ENCODE measurements at places on chromosomes 3 and 15. TPM values are rescaled to one million over a fixed set of nuclear protein-coding genes. Genes with fewer than 3 reads are reported as not detected.

CHST13 gene
- 6.4 TPM for total RNA-seq

- no peak for DNase-seq
- no peaks in the 10 kb centered on the region for H3K27me3 ChIP-seq
- no peak overlapping the region for H3K4me3 ChIP-seq
These were observed 239.1 kb downstream of the MCTP2 start for GRCh38 chr15:94470492-94470891.

- no peaks in the 10 kb centered on the region for H3K36me3 ChIP-seq
- peaks cover 11% of the 10 kb centered on the region for H3K4me1 ChIP-seq
- no peaks in the 10 kb centered on the region for H3K27me3 ChIP-seq
- H3K27ac ChIP-seq = no peak overlapping the region
- no peak for DNase-seq
- no peak overlapping the region for H3K4me3 ChIP-seq
These were observed 4.0 kb upstream of the CAPN3 start for GRCh38 chr15:42355291-42355690.

GRCh38 chr3:150237490-150237889 lies 170.6 kb upstream of the TSC22D2 start:
- H3K27me3 ChIP-seq = no peaks in the 10 kb centered on the region
- peaks cover 23% of the 10 kb centered on the region for H3K4me1 ChIP-seq
- no peak overlapping the region for H3K4me3 ChIP-seq
- H3K36me3 ChIP-seq = no peaks in the 10 kb centered on the region

DNA sequence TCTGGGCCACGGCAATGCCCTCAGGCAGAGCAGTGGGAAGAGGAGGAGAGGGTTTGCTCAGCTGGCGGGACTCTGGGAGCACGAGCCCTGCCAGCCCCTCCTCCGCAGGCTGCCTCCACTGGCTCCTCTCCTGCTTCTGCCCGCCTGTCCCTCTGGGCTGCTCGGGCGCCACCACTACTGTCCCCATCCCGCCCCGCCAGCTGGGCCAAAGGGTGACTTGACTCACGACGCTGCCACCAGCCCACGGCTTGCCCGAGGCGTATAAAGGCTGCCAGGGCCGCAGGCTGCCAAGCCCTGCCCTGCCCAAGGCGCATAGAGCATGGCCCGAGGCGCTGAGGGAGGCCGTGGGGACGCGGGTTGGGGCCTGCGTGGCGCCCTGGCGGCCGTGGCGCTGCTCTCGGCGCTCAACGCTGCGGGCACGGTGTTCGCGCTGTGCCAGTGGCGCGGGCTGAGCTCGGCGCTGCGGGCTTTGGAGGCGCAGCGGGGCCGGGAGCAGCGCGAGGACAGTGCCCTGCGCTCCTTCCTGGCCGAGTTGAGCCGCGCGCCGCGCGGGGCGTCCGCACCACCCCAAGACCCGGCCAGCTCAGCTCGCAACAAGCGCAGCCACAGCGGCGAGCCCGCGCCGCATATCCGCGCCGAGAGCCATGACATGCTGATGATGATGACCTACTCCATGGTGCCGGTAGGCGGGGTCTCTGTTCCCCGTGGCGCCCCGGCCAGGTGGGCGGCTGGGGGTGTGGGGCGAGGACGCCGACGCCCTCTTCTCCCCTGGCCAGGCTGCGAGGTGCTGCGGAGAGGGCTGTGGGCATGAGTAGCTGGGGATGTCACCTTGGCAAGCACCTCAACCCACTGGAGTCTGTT lies at the start of gene GLDN:
Gene GLDN, plus strand, starts transcription at position 290 of the 861 bp plus-strand sequence. Its CDS starts 30 bp downstream, at position 320.
- DNase-seq = peak; percentile 68
- 0 out of 2 replicates have a peak, but pooled peaks cover 4% of the 10 kb centered on the region for H3K4me1 ChIP-seq
- peaks cover 61% of the 10 kb centered on the region for H3K27me3 ChIP-seq
- peak within 1 kb of the TSS; percentile 58 for H3K4me3 ChIP-seq
- H3K27ac ChIP-seq = no peak within 1 kb of the TSS

All from WTC11 (cell line).